ENCODE measurements at places on chromosomes 6 and 20. TPM values are rescaled to one million over a fixed set of nuclear protein-coding genes. Genes with fewer than 3 reads are reported as not detected.

DNA sequence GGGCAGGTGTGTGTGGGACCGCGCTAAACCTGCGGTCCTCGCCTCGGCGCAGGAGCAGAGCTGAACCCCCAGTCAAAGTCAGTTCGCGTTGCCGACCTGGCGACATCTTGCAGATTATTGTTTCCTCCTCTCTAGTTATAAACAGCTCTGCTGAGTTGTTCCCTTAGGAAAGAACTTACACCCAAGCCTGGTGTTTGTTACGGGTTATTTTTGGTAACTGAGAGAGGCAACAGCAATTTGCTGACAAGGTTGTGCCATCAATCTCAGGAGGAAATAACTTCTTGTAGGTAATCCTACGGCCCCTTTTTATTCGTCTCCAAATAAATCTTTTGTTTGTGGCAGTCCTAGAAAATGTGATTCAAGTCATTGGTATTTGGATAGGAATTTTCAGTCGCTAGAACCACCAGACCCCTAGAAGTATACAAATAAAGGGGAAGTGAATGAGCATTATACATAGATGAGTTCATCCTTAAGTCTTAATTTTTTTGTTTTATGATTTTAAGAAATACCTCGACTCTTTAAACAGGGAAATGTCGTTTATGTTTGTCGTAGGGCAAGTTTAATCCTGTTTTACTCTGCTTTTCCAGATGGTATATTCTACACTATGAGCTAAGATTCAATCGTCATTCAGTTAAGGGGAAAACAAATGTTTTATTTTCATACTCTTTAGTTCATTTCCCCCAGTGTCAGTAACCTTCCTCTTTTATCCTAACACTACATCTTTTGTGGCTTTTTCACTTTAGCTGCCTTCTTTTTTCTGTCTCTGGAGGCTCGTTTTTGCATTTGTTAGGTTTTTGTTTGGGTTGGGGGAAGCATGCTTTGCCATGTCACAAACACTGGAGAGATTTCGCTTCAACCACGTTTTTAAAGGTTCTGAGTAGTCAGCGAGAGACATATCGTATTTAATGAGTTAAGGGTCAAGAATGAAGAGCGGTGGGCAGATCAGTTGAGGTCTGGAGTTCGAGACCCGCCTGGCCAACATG lies 1.2 kb downstream of the PM20D2 start:
- no peak for DNase-seq

DNA sequence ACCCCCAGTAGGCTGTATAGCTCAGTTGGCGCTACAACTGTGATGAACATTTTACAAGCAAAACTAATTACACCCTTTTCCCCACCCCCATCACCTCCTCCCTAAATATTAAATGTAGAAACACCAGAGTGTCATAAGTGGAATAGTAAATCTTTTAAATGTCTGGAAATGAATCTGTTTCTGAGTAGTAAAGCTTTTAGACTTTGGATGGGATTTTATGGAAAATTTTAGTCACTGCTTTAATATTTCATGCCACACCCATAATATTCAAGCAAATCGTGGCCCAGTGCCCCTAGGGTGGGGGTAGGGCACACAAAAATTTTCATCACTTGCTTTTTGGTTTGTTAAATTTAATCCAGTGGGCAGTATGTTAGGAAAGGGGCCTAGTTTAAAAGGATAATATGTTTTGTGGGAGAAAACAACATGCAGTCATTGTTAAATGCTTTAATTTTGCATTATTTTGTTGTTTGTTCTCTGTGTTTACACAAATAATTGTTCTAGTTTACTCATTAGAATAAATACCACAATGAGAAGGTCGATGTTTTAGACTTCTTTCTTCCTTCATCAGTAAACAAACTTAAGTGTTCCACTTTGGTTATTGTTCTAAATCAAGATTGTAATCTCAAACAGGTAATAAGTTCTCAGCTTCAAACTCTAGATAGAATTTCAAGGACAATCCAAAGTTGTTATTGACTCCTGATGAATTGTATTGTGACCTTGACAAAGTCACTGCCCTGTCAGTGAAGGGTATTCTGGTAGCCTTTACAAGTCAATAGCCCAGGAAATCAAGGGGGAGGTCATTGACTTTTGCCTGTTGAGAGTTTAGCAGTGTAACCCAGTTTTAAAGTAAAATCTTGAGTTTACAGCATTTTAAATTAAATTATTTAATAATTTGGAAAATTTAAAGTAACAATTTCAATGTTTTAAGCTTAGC lies 79.2 kb downstream of the CBFA2T2 start:
- peak; percentile 63 for DNase-seq

DNA sequence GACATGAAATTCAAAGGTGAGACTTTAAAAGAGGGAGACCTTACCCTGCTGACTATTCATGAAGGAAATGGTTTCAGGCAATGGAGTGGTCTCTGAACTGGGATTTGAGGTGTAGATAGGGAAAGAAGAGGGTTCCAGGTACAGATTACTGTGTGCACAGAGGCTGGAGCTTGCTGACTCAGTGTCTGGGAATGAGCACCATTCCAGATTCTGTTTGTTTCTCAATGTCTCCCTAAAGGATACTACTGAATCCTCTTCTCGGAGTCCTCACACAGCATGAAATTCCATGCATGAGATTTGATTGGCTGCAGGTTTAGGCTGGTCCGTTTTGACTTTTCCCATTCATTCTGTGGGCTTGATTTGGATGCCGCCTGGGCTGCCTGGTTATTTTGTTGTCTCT lies 49.0 kb downstream of the PPP1R14C start:
- peak; percentile 11 for DNase-seq

Gene CST2
- total RNA-seq, result not detected

All from aorta (tissue), 5 donors.